ENCODE measurements at places on chromosomes 2 and 18.

GRCh38 chr2:74777161-74777900, 56.6 kb upstream of the HK2 start:
- no peak for DNase-seq

DNA sequence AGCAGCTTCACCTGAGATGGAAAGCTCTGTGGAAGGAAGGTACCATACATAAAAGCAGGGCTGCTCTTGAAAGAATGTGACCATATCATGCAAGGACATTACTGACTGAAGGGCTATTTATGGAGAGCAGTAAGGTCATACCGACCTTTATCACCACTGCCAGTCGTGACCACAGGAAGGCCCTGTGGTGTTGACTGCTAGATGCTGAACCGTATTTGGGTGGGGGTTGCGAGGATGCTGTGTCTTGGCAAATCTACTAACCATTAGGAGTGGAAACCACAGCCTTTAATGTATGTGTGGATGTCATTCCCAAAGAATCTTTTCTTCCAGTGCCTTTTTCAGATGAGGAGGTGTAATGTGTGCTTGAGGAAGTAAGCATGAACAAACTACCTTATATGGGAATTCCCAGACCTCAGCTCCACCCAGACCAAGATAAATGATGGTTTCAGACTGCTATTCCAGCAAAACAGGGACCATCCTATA, 60.8 kb downstream of the LIMS1 start:
- DNase-seq = no peak

DNA sequence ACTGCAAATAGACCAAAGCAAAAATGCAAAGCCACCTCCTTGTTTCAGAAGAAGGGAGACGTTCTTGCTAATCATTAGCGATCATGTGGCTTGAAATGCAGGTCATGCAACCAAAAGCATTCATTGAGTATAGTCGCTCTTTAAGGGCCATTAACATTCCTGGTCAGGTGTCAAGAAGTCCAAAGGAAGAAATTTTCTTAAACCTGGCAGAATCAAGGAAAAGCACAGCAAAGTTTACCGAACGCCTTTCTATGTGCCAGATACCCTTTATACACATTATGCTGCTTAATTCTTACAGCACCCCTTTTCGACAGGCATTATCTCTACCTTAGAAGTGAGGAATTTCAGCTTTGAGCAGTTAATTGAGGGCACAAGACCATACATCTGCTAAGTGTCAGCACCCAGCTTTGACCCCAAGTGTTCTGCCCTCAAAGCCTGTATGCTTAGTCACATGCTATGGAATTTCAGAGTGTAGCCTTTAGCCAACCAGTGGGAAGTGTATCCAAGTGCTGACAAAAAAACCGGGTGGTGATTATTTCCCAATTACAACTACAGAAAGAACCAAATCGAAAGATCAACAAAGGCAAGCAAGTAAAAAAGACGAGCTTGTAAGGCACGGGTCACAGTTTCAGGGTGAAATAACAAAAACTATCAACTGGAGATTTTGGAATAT, 70.8 kb downstream of the EPHA4 start:
- no peak for DNase-seq

DNA sequence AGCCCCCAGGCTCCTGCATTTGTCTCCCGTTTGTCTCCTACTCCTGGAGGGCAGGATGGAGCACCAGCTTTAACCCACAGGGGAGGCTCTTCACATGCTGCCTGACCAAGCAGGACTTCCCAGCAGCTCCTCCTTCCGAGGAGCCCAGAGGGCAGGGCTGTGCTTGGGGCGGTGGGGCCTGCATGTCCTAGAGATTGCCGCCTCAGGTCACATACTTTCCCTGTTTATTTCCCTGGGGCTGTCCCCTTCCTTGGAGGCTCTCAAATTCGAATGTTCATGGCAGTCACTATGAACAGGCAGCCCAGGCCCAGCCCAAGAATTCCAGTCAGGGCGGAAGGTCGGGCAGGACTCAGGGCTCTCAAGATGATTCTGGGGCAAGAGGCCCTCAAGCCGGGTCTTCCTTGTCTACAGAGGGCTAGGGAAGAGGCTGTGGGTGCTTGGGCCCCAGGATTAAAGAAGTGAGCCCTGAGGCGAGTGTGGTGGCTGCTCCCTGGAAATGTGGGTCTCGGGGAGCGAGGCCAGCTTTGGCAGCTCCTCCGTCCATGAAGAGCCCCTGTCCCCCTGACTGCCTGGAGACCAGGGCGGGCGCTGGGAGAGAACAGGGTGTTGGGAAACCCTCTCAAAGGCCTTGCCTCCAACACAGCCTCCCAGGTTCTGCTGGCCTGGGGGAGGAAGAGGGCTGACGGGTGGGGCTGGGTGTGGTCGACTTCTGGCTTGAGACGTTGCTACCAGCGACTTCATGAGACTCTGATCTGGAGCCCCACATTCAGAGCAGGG, 48.9 kb upstream of the HPCAL1 start:
- DNase-seq = no peak
